ENCODE measurements at places on chromosomes 3 and 15.

- DNase-seq: no peak
Observed at GRCh38 chr3:52551118-52551517, 14.7 kb downstream of the UQCC5 start.

DNA sequence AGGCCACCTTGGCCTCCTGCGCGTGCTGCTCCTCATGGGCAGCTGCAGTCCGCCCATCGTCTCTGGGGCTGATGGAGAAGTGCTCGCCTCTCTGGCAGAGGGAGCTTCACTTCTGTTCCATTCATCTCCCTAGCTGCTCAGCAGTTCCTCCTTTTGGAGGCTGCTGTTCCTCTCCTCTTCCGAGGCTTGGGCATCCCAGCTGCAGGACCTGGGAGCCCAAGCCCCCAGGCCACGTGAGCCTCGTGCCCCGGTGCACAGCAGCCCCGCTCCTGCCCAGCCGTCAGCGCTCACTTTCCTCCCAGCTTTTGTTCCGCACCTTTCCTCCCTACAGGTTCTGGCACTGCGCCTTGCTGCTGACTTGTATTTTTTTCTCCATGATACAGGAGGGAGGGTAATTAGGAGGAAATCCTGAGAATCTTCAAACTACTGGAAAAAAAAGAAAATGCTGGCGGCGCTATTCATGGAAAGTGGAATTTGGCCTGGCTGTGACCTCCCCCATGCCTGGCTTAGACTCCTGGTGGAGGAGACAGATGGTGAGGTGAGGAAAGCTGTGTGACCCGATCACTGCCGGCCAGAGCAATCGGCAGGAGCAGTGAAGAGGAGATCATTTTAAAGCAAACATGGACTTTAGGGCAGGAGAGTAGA lies 210.1 kb downstream of the CHST2 start:
- DNase-seq: peak; percentile 76

DNA sequence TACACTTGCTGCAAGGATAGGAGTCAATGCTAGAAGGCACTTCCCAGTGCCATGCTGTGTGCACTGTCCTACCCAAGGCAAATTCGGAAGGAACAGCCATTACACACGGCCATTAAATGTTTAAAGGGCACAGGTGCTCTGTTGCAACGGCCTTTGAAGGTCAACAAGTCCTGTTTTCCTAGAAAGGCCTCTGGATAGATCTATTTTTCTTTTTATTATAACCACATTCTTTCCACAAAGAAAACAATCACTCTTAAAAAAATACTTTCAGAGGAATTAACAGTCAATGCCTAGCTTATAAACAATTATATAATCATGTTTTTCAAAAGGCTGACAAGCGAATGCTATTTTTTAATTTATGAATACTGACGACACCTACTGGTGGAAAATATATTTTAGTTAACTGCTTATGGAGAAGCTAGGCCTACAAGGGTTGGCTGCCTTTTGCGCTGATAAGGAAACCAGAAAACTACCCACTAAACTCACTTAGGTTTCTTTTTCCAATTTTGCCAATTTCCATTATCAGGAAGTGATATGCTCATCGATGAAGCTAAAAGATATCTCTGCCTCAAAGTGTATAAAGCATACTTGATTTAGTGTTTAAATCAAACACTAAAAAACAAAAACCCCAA lies 2.4 kb downstream of the ARHGEF3 start:
- DNase-seq: no peak

- no peak for DNase-seq
Observed at GRCh38 chr15:45812200-45812599, 177.4 kb downstream of the SQOR start.

DNA sequence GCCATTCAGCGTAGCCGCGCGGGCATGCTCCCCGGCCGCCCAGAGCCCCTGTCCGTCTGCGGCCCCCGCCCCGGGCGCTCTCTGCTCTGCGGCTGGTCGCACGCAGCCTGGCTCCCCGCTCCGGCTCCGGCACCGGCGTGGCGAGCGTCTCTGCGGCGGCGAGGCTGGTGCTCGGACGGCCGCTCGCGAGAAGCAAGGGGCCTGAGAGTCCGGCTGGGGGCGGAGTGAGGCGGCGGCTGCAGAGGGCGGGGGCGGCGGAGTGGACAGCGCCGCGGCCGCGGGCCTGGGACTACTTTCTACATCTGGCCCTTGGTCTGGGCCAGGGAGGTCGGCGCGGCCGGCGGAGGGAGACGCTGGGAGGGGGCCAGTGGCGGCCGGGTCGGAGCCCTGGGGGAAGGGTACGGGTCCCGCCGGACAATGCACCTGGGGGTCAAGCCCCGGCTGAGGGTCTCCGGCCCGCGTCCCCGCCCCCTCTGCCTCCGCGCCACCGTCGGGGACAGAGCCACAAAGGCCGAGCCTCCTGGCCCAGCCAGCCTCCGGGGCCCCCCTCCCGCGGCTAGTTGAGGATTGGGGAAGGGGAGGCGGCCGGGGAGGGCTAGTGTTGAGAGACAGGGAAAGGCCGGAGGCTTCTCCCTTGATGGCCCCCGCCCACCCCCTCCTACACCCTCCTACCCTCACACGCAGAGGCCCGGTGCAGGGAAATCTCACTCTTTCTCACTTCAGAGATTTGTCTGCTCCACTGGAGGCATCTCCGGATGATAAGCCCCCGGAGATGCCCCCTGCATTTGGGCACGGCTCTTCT lies at the start of gene PRTG:
TSS of gene PRTG (minus strand) at position 226 of the 802 bp plus-strand sequence. CDS start at position 5, 221 bp downstream.
- DNase-seq: peak; percentile 84

GRCh38 chr15:79209116-79209515 lies 73.4 kb upstream of the ANKRD34C start:
- DNase-seq: no peak

- no peak for DNase-seq
Observed at GRCh38 chr3:126454025-126454424, 21.7 kb downstream of the ZXDC start.

GRCh38 chr15:49290191-49290590 lies 120.1 kb downstream of the GALK2 start:
- DNase-seq: peak; percentile 42

- DNase-seq: no peak
Observed at GRCh38 chr15:84108728-84109127, 126.8 kb upstream of the GOLGA6L4 start.

DNA sequence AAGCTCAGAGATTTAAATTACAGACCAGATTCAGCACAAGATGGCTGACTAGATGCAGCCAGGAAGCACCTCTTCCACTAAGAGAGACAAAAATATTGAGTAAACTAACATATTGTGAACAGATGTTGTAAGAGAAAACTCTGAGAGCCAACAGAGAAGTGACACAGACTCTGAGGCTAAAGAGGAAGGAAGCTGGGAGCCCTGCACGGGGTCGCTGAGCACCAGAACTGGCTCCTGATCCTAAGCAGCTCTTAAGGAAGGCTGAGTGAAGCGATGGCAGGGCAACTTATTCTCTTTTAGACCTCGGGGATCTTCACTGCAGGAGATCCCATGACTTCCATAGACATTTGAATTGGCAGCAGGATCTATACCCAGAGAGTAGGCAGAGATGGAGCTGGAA lies 578.0 kb upstream of the GRM7 start:
- no peak for DNase-seq

DNA sequence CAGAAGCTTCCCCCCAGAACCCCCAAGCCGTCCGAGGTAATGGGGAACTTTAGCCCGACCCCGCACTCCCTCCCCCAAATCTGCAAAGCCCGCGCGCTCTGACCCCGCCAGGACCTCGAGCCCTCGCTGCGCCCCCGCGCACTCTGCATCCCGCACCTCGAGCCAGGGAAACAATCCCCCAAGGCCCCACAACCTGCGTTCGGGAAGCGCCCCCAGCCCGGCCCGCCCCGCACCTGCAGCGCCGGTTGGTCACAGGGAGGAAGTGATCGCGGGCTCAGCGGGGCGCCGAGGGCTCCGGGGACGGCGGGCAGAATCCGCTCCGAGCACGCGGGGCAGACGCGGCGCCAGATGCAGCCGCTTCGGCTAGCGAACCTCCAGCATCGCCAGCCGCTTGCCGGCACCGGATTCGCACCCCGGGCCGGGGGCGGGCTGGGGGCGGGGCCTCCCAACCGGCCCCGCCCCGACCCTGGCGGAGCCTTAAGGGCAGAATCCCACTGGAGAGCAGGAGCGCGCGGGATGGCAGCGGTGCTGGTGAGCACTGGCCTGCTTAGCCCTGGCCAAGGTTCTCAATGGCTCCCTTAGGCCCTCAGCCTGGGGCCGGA lies at the start of gene CAMKV:
TSS of gene CAMKV (minus strand) at position 382 of the 602 bp plus-strand sequence. CDS start 7,518 bp downstream, outside the sequence.
- no peak for DNase-seq

GRCh38 chr15:69469467-69470201 lies 17.0 kb downstream of the RPLP1 start:
- no peak for DNase-seq

DNA sequence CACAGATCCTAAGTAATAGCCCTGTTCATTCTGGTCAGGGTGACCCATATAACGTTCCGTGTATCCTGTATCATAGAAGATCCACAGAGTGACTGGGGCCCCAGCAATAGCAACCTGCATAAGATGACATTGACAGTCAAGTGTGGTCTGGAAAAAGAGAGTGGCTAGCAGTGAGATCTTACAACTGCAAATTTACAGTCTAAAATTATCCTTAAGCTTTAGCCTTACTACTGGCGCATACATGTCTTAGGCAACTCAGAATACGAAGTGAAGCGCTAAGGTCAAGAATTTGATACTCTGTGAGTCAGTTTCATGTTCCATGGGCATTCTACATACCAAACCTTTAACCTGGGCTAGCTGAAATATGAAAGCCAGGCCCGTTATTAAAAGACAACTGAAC lies 29.2 kb upstream of the IGDCC4 start:
- DNase-seq: no peak

All from hindlimb muscle (tissue), 1 donor.